ENCODE measurements at places on chromosomes 5 and 9.

DNA sequence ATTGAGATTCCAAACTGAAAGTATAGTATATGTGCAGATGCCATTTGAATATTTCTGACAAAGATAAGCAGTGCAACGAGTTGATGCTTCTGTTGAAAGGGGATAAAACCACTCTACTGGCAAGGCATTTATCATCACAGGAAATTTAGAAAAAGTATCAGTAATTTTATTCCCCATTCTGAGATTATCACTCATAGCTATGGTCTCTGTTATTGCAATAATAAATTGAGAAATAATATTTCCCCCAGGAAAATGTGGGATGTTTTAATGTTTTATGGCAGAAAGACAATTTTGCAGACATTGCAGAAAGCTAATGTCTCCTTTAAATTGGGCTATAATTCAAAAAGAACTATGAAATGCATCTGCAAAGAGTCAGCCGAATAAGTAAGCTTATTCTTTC, 1612.7 kb upstream of the ACO1 start:
- no peak for DNase-seq

GRCh38 chr9:89153232-89154017, 25.2 kb downstream of the SHC3 start:
- no peak for DNase-seq

GRCh38 chr9:94821098-94821887, 94.8 kb downstream of the AOPEP start:
- DNase-seq: no peak

- no peak for DNase-seq
These were observed 57.3 kb upstream of the RICTOR start for GRCh38 chr5:39131210-39132127.

DNA sequence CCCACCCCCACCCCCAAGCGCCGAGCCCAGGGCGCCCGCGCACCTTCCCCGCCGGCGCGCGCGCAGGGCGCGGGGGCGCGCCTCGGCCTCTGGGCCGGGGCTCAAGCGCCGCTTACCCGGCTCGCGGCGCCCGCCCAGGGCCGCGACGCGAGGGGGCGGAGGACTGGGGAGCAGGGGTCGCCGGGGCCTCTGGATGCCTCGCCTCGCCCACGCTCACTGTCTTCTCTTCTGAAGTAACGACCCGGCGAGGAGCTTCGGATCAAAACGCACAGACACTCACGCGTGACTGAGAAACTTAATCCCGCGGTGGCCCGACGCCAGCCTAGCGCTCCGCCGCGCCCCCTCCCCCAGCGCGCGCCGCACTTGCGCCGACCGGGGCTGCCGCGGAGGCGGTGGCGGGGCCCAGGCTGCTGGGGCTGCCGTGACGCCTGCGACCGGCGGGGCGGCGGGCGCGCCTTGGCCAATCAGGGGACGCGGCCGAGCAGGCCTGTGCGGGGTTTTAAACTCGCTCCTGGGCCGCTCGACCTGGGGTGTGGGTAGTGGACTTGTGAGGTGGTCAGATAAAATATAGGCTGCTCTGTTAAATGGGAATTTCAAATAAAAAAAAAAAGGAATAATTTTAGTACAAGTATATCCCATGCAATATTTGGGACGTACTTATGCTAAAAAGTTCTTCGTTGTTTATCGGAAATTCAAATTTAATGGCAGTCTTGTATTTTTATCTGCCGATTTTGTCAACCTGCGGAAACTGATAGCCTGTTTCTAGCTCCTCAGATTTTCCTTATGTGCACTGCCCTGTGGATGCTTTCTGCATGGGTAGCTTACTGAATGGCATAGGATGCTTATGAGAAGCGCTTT, at the start of gene MPDZ:
MPDZ (minus strand) TSS at position 409 of the 858 bp plus-strand sequence. CDS start 29,377 bp downstream, outside the sequence.
- peak; percentile 63 for DNase-seq

- DNase-seq: no peak
These were observed 9.6 kb downstream of the NCS1 start for GRCh38 chr9:130181678-130182380.

- DNase-seq: no peak
These were observed 45.8 kb downstream of the RAB3C start for GRCh38 chr5:58628626-58629025.

- DNase-seq: no peak
These were observed 53.1 kb downstream of the HCN1 start for GRCh38 chr5:45643056-45643455.

DNA sequence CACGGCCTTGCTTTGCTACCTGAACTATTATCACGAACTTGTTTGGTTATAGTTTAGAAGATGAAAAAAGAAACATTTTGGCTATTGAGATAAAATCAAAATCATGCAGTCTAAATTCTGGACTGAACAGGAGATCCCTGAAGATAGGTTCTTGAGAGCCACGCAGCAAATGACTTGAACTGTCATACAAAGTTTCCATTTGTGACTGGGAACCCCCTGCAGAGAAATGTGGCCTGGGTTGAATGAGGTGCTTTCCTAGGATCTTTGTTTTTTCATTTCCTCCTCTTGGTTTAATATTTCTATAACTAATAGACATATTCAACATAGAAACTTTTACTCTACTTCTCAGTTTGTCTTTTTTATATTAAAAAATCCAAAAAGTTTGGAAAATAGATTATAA, 184.7 kb upstream of the TRPM3 start:
- DNase-seq: no peak

GRCh38 chr5:17255471-17256021, 38.1 kb downstream of the BASP1 start:
- no peak for DNase-seq

- DNase-seq: no peak
These were observed 110.2 kb upstream of the PCA3 start for GRCh38 chr9:76654051-76654461.

GRCh38 chr5:177146891-177147638, 13.5 kb downstream of the NSD1 start:
- DNase-seq: no peak

GRCh38 chr9:91954841-91955471, 4.9 kb upstream of the ROR2 start:
- no peak for DNase-seq

GRCh38 chr9:82593501-82593900, 469.4 kb downstream of the RASEF start:
- no peak for DNase-seq

- DNase-seq: peak; percentile 27
These were observed 19.7 kb downstream of the ANXA2R start for GRCh38 chr5:43020399-43020746.

DNA sequence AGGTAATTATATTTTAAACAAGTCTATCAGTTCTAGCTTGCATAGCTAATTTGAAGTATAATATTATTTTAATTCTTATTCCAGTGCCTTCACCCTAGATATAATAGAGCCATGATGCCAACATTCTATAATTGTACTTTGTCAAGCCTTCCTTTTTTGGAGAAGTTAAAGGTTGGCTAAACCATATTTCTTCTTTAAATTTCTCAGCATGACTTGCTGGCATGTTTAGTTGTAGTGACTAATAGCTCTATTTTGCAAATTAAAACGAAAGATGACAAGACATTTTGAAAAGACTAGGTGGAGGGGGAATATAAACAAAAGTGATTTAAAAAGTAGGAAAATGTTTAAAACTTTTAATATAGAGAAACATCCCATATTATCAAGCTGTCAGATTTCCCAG, 400.7 kb downstream of the PSAT1 start:
- DNase-seq: no peak

DNA sequence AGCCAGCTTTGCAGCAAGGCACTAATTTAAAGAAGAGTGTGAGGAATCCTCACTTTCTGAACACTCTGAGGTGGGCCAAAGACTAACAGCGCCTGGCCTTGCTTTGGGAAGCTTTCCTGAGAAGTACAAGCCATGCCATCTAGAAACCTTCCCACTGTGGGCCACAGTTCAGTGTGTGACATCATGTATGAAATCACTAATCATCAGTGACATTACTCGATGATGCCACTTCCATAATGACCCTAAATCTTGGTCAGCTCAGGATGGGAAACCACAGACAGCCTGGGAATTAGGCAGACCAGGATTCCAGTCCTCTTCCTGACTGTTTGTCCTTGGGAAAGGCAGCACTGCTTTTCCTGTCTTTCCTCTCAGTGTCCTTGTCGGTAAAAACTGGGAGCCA, 54.2 kb upstream of the HSPA9 start:
- DNase-seq: no peak

GRCh38 chr9:2872931-2873323, 29.0 kb upstream of the PUM3 start:
- no peak for DNase-seq

DNA sequence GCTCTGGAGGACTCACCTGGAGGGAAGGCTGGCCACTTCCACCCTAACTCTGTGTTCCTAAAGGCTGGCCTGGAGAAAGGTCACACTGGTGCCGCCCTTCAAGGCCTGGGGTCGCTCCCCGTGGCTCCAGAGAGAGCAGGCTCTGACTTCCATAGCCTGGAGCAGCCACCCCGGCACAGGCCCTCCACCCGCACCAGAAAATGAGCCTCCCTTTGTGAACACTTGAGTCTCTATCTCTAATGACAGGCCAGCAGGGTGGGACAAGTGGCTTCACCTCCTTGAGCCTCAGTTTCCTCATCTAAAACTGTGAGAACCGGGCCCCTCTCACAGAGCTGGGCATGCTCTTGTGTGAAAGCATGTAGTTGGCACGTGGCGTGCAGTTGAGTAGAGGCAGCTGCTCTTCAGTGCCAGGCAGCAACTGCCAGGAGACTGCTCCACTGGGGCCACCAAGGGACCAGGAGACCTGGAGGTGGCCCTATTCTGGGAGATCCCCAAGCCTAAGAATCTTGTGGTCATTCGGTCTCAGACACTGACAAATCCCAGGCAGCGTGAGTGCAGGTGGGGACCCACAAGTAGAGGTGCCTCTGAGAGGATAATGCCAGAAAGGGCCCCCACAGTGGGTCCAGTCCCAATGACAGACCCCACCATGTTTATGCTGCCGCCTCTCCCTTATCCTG, 56.7 kb upstream of the GARNL3 start:
- DNase-seq: no peak

GRCh38 chr5:25448646-25449045, 803.9 kb upstream of the CDH10 start:
- no peak for DNase-seq

GRCh38 chr9:108863891-108864290, 1.8 kb downstream of the ACTL7A start:
- DNase-seq: no peak

DNA sequence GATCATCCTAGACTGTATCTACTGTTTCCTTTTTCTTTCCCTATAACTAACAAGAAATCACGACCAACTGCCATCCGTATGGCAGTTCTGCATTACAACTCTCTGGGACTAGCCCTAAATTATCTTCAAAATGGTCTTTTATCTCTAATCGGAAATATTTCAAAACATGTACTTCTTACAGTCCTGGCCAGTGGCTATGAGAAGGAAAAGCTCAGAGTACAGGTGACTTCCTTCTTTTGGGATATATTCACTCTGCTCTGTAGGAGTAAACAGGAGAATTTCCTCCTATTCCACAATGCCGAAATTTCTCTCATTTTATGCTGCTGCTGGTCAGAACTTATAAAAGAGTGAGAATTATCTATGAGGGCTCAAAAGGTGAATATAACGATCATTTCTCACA, 1.8 kb upstream of the SEPTIN8 start:
- no peak for DNase-seq

DNA sequence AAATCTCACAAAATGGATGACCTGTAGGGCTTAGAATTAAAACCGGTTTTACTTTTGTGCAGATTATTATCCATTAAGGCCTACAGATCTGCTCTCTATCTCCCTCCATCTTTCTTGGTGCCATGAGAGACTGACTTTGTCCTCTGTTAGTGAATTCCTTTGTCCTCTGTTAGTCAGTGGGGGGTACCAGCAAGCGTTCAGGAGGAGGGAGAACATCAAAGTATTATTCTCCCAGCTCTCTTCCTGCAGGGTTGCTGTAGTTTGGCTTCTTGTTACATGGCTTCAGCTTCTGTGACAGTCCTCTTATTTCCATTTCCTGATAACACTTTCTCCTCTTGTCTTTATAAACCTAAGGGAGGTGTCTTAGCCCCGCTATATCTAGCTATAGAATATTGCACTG, 850.5 kb upstream of the SEMA6A start:
- DNase-seq: no peak

GRCh38 chr5:89932771-89933181, 476.8 kb downstream of the CETN3 start:
- no peak for DNase-seq

GRCh38 chr9:97307500-97308163, at the start of gene CCDC180:
Gene CCDC180 (plus strand): TSS chr9:97307659. CDS start chr9:97308064, 405 bp downstream.
- no peak for DNase-seq

DNA sequence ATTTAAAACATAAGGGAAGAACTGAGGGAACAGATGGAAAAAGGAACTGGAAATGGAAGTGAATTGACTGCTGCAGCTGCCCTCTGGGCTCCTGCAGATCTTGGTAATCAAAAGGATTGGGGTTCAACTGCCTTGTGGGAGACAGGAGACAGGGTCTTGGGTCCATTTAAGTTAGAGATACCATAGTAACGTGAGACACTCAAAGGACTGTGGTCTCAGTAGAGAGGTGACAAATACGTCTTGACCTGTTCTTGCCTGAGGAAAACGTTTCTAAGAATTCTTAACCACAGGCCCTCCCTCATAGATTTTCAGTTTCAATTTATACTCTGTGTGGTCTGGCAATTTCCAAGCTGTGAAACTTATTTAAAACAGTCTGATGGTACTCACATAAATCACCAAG, 100.8 kb upstream of the DHFR start:
- no peak for DNase-seq

Data from DMS79 treated with DMSO at 0.1 percent for 48 hours (cell line).